ENCODE measurements at places on chromosomes 16 and 17. TPM values are rescaled to one million over a fixed set of nuclear protein-coding genes. Genes with fewer than 3 reads are reported as not detected.

PRSS8 gene
- total RNA-seq, result 8.3 TPM

KCNJ16 gene
- total RNA-seq, result 3.3 TPM

SLC6A4 gene
- total RNA-seq, result not detected

RFFL gene
- total RNA-seq, result 28.0 TPM

OR3A3 gene
- not detected for total RNA-seq

G6PC1 gene
- total RNA-seq, result 23.8 TPM

FOXJ1 gene
- total RNA-seq, result under 0.01 TPM

HOXB4 gene
- 0.75 TPM for total RNA-seq

OTOP2 gene
- not detected for total RNA-seq

ACSM3 gene
- total RNA-seq, result 71.8 TPM

ZSCAN10 gene
- total RNA-seq, result not detected

TP53TG3C gene
- total RNA-seq, result not detected

CD300E gene
- total RNA-seq, result 0.75 TPM

SEPTIN1 gene
- 1.0 TPM for total RNA-seq

KRT32 gene
- not detected for total RNA-seq

GPR142 gene
- total RNA-seq, result 0.08 TPM

CDR2L gene
- total RNA-seq, result 0.70 TPM
